ENCODE measurements at places on chromosomes 4 and X.

GRCh38 chr4:37584071-37584470, 102.1 kb downstream of the RELL1 start:
- no peak for DNase-seq

DNA sequence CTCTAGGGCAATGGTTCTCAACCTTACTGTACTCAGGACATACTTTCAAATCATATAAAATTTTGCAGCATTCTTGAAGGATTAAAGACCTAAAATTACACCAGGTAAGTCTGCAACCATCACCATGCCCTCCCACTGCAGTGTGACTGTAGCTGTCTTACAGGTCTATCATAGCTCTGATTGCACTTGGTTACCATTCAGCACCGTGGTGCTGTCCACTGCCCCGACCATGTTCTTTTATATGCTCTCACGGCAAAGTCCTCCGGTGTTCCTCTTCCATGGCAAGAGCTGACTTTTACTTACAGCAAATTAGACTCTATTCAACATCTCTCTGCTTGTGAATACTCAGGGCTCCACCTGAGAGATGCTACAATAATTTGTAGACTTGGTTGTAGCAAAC, 11.5 kb downstream of the CRMP1 start:
- DNase-seq = no peak

- no peak for DNase-seq
Observed at GRCh38 chrX:1407035-1407434, 15.1 kb upstream of the SLC25A6 start.

DNA sequence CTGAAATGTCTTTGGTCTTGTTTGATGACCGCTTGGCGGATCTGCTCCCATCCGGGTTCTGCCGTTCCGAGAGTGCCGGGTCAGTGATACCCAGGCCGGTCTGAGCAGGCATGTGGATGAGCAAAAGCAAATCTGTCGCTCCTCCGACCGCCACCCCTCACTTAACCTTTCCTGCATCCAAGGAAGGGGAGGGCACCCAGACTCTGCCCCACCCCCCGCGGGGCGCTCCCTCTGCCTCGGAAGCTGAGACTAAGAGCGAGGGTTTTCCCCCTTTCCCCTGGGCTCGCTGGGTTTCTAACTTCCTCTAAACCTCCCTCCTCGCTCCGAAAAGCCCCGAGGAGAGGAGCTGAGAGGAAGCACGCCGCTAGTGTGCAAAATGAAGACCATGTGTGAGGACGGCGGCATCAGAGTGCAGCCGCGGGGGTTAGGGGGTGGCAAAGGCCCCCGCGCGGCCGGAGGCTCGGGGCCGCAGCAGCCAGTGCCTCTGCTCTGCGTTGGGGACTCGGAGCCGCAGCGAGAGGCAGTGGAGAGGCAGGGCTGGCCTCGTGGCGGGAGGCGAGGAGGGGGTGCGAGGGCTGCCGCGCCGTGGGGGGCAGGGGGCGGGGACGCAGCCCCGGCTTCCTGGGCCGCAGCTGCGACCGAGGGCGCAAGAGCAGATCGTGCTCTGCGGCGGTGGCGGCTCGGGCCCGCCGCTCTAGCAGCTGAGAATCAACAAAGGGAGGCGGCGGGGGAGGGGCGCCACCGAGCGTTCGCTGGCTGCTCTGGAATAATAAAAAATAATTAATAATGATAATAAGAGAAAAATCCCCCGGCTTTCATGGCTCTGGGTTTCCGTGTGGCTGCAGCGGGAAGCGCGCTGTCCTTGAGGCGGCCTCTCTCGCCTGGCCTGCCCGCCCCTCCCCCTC, 55.8 kb upstream of the BCOR start:
- DNase-seq = no peak

DNA sequence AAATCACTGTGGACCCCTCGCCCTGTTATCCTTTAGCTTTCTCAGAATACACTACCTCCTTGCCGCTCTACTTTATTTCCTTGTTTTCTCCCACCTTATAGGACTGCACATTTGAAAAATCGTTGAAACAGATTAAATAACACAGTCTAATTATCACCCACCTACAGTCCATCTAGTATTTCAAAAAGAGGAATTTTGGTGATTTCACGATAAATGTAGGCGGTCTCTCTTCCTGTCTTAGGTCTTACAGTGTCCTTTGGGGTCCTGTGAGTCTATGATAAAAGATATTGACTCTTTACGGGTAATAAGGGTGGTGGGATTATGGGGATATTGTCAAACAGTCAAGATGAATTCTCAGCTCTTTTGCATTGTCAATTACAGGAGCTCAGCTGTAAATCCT, 2.4 kb upstream of the TBL1X start:
- no peak for DNase-seq

GRCh38 chr4:7016086-7016485, 27.1 kb upstream of the TADA2B start:
- DNase-seq = no peak

- DNase-seq = no peak
Observed at GRCh38 chrX:150196285-150196684, 166.8 kb upstream of the MAMLD1 start.

- DNase-seq = no peak
Observed at GRCh38 chr4:74065115-74065642, 26.7 kb upstream of the CXCL3 start.
